ENCODE measurements at places on chromosomes 4 and X. TPM values are rescaled to one million over a fixed set of nuclear protein-coding genes. Genes with fewer than 3 reads are reported as not detected.

The TMEM47 gene
- 63.6 TPM for total RNA-seq

The EPHA5 gene
- total RNA-seq: 0.66 TPM

The VCX3B gene
- not detected for total RNA-seq

The PLXNB3 gene
- total RNA-seq: 0.89 TPM

The THAP9 gene
- 12.8 TPM for total RNA-seq

The PLAC8 gene
- 0.84 TPM for total RNA-seq

The PFKFB1 gene
- 0.35 TPM for total RNA-seq

The SMR3B gene
- total RNA-seq: not detected

All from muscle of leg (tissue), 16 donors.